Fibroblast of the aortic adventitia (primary cell): ENCODE measurements at places on chromosomes 2 and 18. TPM values are rescaled to one million over a fixed set of nuclear protein-coding genes. Genes with fewer than 3 reads are reported as not detected.

Gene LAMA1
- 3.5 and 30.1 TPM in 2 replicates for total RNA-seq

Gene GRB14
- 6.1 and 6.9 TPM in 2 replicates for total RNA-seq

Gene SLC5A7
- not detected in 2 replicates for total RNA-seq

GRCh38 chr2:168461178-168461941 is 5.3 kb downstream of the CERS6 start:
- no peak for DNase-seq

Gene SCN9A
- total RNA-seq, result 14.0 and 22.9 TPM in 2 replicates

DNA sequence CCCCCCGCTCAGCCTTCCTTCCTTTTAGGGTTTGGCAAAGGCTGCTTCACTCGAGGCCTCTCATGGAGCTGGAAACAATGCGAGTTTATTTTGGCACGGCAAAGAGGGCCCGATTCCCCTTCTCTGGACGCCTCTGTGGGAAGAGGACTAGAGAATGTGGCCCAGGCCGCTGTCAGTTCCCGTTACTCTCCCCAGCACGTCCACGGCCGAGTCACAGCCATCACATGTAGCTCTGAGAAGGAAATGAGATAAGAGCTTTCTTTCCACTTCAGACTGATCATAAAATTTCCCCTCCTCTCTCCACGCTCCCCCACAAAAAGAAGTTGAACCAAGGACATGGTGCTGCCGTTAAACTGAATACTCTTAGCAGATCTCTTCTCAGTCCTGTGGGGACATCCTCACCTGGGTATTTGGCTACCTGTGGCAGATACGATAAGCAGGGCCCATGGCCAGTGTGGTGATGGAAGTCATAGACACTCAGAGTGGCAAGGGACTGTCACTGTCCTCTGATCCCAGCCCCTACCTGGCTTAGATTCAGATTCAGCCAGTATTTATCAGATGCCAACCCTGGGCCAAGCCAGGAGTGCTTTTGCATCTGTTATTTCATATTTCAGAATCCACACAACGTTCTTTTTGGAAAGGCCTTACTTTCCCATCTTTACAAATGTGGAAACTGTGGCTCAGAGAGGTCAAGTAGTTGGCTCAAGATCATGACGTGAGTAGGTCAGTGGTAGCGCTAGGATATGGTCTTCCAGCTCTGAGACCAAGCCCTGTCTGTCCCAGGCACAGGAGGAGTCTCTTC is 101.2 kb downstream of the MCFD2 start:
- DNase-seq, result peak; percentile 99

Gene CDH20
- 0.09 TPM in 1 of 2 replicates, not detected in the other for total RNA-seq
